ENCODE measurements at places on chromosomes 2 and 18.

GRCh38 chr18:39966275-39966674 is 1988.8 kb upstream of the PIK3C3 start:
- peak; percentile 3 for DNase-seq

DNA sequence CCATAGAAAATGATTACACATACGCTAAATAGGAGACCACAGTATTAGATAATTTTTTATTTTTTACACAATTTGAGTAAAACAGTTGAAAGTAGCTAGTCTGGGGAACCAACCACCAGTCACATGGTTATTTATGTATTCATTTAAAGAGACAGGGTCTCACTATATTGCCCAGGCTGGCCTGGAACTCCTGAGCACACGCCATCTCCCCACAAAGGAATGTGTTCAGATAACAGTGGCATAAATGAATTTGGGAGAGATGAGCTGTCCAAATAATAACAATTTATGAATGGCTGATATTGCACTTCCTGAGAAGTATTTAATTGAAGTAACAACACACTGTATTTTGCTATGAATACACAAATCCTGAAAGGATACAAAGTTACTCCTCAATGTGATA is 39.7 kb downstream of the KIDINS220 start:
- peak; percentile 4 for DNase-seq

DNA sequence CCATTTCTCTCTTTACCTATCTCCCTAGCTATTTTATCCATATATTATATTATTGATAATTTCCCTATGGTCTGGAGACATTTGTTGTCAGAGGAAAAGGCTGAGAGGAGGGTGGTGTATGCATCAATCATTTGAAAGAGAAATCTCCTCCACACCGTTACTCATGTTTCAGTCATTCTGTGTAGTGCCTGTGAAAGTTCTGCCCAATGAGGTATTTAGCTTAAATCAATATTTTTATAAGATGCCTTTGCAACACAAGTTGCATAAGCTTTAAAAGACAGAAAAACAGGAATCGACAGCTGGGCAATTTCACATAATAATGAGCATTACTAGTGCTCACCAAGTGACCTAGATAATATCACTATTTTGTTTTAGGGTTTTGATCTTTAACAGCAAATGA is 363.7 kb upstream of the FSIP2 start:
- peak; percentile 0 for DNase-seq

- no peak for DNase-seq
Observed at GRCh38 chr2:46775722-46776121, 139.9 kb downstream of the MCFD2 start.

- peak; percentile 67 for DNase-seq
Observed at GRCh38 chr2:235618039-235618438, 124.2 kb downstream of the AGAP1 start.

GRCh38 chr2:65388596-65389390 is 43.6 kb downstream of the SPRED2 start:
- no peak for DNase-seq

GRCh38 chr2:158582670-158583069 is 125.9 kb downstream of the PKP4 start:
- DNase-seq, result no peak

- DNase-seq, result no peak
Observed at GRCh38 chr2:85523903-85524335, 15.0 kb upstream of the MAT2A start.

- no peak for DNase-seq
Observed at GRCh38 chr2:71715951-71716696, 262.8 kb downstream of the DYSF start.

GRCh38 chr2:1550658-1551316 is 137.5 kb downstream of the TPO start:
- peak; percentile 23 for DNase-seq

GRCh38 chr2:207782238-207783030 is 12.7 kb upstream of the FZD5 start:
- DNase-seq, result no peak

GRCh38 chr2:235937936-235938335 is 230.2 kb downstream of the GBX2 start:
- DNase-seq, result no peak

- DNase-seq, result peak; percentile 87
Observed at GRCh38 chr2:110106642-110107041, 9.0 kb downstream of the MALL start.

GRCh38 chr18:60389314-60389713 is 16.7 kb upstream of the MC4R start:
- DNase-seq, result no peak

- no peak for DNase-seq
Observed at GRCh38 chr2:180677930-180678624, 302.3 kb upstream of the UBE2E3 start.

GRCh38 chr2:216108310-216108966 is 710 bp upstream of the XRCC5 start:
- DNase-seq, result no peak

- no peak for DNase-seq
Observed at GRCh38 chr2:169080250-169081069, 11.1 kb downstream of the DHRS9 start.

- no peak for DNase-seq
Observed at GRCh38 chr2:23360571-23361125, 24.3 kb upstream of the KLHL29 start.

- no peak for DNase-seq
Observed at GRCh38 chr18:56321470-56321869, 316.9 kb downstream of the TXNL1 start.

DNA sequence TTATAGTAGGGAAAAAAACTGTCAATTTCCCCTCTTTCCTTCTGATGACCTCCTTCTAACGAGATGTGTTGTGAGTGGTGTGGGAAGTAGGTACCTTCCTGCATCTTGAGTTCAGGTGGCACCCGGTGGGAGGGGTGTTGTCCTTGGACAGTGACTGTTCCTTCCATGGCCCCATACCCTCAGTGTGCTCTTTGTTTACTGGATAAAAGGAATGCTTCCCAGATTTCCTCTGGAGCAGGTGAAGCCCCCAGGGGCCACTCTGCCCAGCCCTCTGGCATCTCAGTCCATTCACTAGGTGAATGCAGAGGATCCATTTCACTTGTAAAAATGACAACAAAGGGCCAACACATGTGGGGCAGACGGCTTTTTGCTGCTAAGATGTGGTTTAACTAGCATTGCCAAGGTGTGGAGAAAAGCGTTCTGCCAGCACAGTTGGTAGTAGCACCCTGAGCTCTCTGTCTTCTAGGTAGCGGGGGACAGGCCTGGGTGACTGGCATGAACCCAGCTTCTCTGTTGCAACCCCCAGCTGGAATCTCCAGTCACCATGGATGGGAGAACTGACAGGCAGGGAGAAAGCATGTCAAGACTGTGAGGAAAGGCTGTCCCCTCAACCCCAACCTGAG is 6.9 kb downstream of the GDF7 start:
- no peak for DNase-seq

- DNase-seq, result no peak
Observed at GRCh38 chr2:173424886-173425285, 70.2 kb downstream of the CDCA7 start.

GRCh38 chr2:230348787-230349186 is 21.8 kb downstream of the SP140L start:
- no peak for DNase-seq

- DNase-seq, result no peak
Observed at GRCh38 chr2:23776021-23776420, 150.9 kb downstream of the ATAD2B start.

DNA sequence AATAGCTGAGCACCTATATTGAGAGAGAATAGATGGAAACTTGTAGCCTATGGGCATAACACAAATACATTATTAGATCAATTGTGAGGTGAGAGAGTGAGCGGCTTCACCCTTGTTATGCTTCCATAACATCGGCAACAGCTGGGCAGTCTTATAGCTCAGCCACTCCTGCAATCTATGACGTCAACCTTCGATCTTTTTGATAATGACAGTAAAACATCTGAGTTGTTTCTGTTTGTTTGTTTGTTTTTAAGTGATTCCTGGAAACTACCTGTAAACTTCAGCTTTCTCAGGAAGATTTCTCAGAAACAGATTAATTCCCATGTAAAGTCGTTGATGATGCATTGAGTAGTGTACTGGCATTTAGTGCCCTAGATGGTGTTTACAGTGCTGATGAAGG is 90.0 kb downstream of the DSEL start:
- no peak for DNase-seq

DNA sequence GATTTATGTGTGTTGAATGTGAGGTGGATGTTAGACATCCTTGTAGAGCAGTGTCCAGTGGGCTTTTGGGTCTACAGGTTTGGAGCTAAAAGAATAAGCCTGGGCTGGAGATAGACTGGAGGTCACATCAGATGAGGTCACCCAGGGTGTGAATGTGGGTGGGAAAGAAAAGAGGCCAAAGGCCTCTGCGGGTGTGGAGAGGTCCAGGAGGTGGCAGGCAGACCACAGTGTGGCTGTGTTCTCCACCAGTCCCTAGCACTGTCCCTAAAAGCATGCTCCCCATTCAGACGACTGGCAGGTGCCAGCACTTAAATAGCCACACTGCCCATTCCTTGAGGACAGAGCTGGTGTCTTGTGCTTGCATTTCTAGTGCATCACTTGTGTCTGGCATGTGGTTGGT is 4.1 kb downstream of the ATG4B start:
- DNase-seq, result no peak

GRCh38 chr2:176675271-176675949 is 406.2 kb downstream of the MTX2 start:
- DNase-seq, result no peak

DNA sequence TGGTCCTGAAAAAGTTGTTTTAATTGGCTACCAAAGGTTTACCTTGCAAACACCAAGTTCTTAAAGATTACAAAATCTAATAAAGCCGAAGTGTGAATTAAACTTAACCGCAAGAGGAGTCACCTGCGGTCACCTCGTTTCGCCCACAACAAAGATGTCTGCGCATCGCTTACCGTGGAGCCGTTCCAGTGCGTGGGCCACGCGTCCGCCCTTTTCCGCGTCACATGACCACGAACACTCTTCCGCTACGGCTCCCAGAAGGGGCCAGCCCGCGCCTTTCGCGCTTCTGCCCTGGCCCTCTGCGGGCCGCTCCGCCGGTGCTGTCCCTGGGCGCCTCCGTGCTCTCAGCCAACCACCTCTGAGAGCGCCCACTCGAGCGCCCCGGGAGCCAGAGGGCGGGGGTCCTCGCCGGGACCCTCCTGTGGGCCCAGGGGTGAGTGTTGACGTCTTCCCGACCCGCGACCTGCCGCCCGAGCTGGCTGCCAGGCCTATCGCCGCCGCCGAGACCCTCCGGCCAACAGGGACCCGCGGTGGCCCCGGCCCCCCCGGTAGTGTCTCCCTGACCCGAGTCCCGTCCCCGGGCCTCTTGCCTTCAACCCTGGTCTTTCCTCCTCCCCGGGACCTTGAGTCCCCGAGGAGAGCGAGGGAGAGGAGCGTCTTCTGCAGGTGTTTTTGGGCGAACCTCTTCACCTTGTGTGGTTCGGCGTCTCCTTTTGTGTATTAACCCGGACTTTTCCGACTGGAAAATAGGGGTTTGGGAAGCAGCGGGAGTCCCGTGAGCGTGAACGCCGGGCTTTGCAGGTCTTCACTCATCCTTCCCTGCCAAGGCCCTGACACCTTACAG is at the start of gene MFF:
Gene MFF, plus strand, starts transcription at position 257 of the 844 bp plus-strand sequence. CDS start 5,415 bp downstream, outside the sequence.
- DNase-seq, result peak; percentile 95

GRCh38 chr2:119157850-119158511 is 570 bp downstream of the C1QL2 start:
- no peak for DNase-seq

DNA sequence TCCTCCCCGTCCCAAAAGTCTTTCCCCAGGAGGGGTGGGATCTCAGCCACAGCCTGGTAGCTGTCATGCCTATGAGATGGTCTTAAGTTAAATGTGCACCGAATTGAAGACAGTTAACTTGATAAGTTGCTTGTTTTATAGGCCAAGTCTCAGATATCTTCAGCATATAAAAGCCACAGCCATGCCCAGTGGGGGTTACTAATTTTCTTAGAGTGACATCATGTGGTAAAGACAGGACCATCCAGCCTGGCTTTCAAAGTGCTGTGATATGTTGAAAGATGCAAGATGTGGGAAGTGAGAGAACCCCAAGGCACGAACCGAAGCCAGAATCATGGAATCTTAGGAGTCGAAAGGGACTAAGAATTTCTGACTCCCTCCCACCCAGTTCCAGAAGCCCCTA is 42.1 kb upstream of the FAM124B start:
- peak; percentile 9 for DNase-seq

DNA sequence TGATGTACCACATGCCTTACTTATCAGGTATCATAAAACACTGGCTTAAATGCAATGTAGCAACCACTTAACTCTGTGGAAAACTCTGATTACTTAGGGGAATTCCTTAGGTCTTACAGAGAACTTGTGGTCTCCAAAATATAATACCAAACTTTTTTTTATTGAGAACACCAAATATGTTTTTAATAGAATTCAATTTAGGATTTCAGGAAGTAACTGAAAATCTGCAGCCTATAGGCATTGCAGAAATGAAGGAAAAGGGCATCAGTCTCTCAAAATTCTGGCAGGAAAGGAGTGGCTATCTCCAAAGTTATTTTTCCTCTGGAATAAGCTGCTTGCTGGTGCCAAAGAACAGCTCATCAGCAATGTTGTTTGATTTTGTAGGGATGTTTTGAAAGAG is 105.3 kb upstream of the UGP2 start:
- peak; percentile 52 for DNase-seq

DNA sequence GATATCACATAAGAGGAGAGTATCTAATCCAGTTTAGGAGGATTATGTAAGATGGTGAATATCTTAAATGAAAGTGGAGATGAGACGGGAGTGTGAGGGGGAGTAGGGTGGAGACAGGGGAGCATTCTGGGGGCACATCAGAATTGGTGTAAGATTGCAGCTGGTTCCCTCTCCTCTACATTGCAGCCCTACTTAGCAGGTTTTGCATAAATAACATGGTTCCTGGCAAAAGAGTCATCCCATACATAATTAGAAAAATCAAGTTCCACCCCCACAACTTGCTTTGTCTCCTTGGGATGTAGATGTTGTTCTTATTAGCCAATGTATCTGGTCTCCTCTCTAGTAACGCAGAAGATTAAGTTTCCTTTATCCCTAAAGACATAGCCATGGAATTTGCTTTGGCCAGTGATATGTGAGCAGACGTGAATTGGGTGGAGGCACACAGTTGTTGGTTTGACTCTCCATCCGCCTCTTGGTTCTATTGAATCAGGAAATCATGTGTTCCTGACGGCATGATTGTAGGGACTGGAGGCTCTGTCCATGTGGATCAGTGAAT is 137.9 kb downstream of the KLHL14 start:
- no peak for DNase-seq

DNA sequence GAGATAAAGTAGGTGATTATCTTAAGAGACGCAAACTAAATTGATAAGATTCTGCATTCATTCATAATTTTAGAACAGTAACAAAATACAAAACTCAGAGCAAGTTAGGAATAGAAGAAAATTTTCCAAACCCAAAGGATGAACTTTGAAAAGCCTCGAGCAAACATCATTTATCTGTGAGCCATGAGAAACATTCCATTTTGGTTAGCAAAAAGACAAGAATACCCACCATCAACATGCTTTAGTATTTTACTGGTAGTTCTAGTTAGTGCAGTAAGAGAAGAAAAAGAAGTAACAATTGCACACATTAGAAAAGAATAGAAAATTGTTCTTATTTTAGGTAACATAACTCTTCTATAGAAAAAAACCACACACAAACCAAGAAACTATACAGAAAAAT is 291.3 kb upstream of the TCF4 start:
- DNase-seq, result no peak

Data from iris pigment epithelial cell (primary cell).